Psoas muscle (tissue), 8 donors: ENCODE measurements at places on chromosomes 12 and 14.

DNA sequence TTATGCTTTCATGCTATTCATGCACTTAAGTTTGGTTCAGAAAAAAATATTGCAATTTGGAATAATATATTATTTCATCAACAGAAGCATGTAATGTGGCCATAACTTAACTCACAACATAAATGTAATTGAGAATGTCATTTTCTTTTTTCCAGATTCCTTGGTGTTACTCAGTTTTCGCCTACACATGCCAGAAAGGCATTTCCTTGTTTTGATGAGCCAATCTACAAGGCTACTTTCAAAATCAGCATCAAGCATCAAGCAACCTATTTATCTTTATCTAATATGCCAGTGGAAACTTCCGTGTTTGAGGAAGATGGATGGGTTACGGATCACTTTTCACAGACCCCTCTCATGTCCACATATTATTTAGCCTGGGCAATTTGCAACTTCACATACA is 14.4 kb downstream of the TRHDE start:
- no peak for DNase-seq

GRCh38 chr12:40099423-40099853 is 6.4 kb downstream of the SLC2A13 start:
- DNase-seq, result no peak

DNA sequence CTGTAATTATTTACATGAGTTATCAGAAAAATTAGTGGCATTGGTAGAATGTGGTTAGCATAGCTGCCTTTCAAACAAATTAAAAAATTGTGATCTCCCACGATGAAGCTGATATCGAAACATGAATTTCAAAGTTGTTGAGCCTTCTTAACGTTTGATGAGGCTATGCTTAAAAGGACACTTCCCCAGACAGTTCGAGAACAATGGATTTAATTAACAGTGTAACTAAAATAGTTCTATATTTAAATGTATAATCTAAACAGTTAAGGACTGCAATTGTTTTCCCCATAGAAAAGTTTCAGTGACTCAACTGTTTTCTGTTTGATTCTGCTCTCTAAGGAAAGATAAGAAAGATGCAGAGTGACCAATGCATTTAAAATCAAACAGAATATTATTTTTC is 1.6 kb downstream of the CLEC2B start:
- DNase-seq, result no peak

GRCh38 chr12:93234641-93235040 is 143.1 kb upstream of the NUDT4 start:
- no peak for DNase-seq

GRCh38 chr14:34081576-34082136 is 130.8 kb upstream of the EGLN3 start:
- no peak for DNase-seq

GRCh38 chr12:83156815-83157214 is 470.1 kb downstream of the TMTC2 start:
- DNase-seq, result no peak

DNA sequence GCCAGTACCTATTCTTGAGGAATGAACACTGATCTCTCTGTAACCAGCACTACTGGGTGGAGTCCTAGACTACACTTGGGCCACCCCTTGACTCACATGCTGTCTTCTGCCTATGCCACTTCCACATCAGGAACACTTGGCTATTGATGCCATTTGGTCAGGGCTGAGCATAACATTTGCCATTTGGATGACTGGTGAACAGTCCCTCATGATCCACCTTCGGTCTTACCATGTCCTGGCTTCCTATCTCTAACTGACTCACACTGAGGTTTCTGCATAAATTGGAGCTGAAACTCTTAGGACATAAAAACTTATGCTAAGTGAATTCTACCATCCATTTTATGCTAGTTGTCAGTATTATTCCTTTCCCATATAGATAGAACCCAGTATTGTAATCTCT is 91.7 kb upstream of the PELI2 start:
- DNase-seq, result no peak
